Adrenal gland (tissue), 19 donors: ENCODE measurements at places on chromosomes 6 and 20. TPM values are rescaled to one million over a fixed set of nuclear protein-coding genes. Genes with fewer than 3 reads are reported as not detected.

Gene OLIG3
- total RNA-seq = not detected

Gene GNAS-AS1
- total RNA-seq = 0.24 TPM

Gene C20orf204
- 0.68 TPM for total RNA-seq

Gene PREP
- total RNA-seq = 30.5 TPM

Gene AHI1
- total RNA-seq = 49.4 TPM

Gene TREM2
- 13.8 TPM for total RNA-seq

Gene RAB23
- 4.3 TPM for total RNA-seq

Gene EGFL8
- total RNA-seq = 14.9 TPM

Gene ADGRB3
- total RNA-seq = 9.0 TPM

Gene SLA2
- 0.14 TPM for total RNA-seq

Gene C6orf118
- total RNA-seq = not detected
